Activated CD4-positive, CD25-positive, alpha-beta regulatory T cell (primary cell): ENCODE measurements at places on chromosomes 16 and 17.

GRCh38 chr16:66810391-66810790 lies 9.0 kb upstream of the TERB1 start:
- DNase-seq: no peak

- DNase-seq: no peak
Measured at GRCh38 chr16:53022374-53022773, 30.3 kb downstream of the CHD9NB start.

DNA sequence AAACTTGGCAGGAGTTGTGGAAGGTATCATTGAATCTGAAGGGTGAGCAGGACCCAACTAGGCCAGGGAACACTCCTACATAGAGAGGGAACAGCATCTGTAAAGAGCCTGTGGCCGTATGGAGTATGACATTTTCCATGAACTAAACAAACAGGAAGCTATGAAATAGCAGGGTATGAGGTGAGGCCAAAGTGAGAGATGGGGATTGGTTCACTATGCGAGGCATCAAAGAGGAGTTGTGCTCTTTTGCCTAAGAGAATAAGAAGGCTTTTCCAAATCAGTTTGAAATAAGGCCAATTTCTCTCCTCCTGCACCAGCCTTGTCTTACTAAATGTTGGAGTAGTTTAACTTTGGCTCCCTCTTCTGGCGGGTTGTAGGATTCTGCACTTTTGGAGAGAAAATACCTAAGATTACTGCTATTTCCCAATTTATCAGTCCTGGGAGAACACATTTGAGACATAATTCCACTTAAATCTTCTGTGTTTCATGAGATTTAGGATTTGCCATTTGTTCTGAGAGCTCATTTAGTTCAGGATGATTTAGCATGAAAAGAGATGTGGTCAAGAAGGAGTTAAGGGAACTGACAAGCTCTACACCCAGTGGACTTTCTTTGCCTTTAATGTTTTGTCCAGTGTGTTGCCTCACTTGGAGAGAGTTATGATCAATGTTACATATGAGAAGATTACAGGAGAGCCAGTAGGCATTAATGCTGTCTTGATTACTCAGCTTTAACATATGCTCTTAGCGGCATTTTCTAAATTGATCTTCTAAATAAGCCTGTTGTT lies 55.4 kb downstream of the TNRC6C start:
- DNase-seq: peak; percentile 11

DNA sequence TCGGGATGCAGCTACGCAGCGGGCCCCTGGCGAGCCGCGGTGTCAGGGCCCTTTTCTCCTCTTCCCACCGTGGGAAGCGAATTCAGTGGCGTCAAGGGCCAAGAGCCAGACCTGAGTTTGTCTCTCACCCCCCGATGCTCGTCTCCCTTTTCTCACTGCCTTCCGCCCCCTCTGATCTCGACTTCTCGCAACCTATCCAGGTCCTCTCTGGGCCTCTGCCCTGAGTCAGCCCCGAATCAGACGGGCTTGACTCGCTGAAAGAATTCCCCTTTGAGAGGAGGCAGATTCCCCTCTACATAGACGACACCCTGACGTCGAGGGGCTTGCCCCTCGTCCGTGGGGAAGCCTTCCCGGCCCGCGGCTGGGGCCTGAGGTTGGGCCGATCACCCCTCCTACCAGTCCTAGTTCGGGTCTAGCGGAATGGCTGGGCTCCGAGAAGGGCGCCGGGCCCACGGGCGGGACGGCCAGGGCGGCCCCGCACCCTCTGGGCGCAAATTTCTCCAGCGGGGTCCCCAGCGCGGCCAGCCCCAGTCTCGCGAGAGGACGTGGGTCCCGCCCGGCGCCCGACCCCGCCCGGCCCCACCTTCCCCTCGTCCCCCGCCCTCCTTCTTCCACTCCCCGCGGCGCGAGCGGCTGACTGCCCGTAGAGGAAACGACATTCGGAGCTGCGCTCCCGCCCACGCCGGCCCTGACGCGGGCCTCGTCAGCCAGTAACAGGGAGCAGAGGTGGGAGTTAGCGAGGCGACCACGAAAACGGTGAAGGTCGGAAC lies at the start of gene GGNBP2:
GGNBP2 (plus strand) TSS at position 613 of the 770 bp plus-strand sequence. CDS start 806 bp downstream, outside the sequence.
- peak; percentile 88 for DNase-seq
